MCF 10A (cell line): ENCODE measurements at places on chromosomes 6 and 20. TPM values are rescaled to one million over a fixed set of nuclear protein-coding genes. Genes with fewer than 3 reads are reported as not detected.

KIF6 gene
- 0.91 and 1.3 TPM in 2 replicates for total RNA-seq

ME1 gene
- 16.7 and 17.8 TPM in 2 replicates for total RNA-seq

C6orf58 gene
- not detected in 2 replicates for total RNA-seq

DNA sequence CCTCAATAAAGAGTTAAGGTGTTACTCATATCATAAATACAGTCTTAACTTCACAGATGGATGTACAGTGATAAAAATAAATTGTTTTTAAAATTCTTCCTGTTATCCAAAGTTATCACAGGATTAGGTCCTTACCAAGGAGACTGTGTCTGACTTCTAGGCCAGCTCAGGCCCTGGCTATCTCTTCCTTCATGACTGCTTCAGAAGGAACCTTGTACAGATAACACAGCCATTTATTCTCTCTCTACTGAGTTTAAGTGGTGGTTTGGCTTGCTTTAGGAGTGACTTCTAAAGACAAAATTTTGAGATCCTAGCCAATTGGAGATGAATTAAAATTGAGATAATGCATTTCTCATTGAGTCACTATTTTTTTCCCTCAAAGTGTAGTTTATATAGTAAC lies 40.8 kb upstream of the RNF182 start:
- H3K27me3 ChIP-seq: no peaks in the 10 kb centered on the region
- H3K4me3 ChIP-seq: no peak overlapping the region
- DNase-seq: no peak

- no peak for DNase-seq
- no peak overlapping the region for H3K27ac ChIP-seq
- H3K27me3 ChIP-seq: no peaks in the 10 kb centered on the region
- H3K4me3 ChIP-seq: no peak overlapping the region
- H3K4me1 ChIP-seq: peaks cover 5% of the 10 kb centered on the region
These were observed 160.8 kb downstream of the TBXT start for GRCh38 chr6:166006900-166007301.

USP49 gene
- 4.1 and 4.3 TPM in 2 replicates for total RNA-seq

GRCh38 chr6:116254297-116255056 lies 602 bp upstream of the TSPYL4 start:
- H3K27ac ChIP-seq: no peak overlapping the region
- DNase-seq: no peak
- H3K27me3 ChIP-seq: no peaks in the 10 kb centered on the region
- H3K4me3 ChIP-seq: no peak overlapping the region

CPNE5 gene
- total RNA-seq: not detected in 2 replicates

DNA sequence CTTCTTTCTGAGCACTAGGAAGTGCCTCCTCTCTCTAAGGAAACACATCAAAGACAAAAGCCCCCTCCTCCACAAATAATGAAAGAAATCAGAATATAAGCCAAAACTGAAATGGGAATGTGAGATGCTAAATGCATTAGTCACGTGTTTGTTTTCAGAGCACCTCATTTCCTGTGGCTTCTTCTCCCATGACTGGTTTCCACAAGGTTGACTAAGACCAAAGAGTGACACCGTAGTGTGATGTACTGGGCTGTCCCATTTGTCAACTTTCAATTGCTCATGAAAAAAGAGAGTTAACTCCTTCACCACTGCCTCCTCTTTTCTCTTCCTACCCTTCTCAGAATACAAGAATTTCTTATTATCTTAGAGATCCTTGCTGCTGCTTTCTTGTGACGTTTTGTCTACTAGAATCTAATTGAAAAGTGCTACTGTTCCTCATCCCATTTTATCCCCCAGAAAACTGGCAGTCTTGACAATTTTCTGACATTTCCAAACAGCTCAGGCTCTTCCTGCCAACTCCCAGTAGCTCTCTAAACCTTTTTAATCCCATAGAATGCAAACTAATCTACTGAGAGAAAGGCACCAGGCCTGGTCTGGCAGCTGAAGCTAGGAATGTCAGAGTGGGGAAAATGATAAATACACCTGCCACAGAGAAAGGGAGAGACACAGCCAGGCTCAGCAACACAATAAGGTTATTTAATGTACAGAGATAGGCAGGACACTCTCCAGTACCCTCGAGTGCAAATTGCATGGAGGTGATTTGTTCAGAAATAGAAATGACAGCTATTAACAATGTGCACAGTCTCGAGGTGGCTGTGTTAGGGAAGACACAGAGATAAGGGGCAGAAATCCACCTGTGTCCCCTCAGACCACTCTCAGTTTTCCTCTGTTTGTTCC lies 671.7 kb upstream of the NRSN1 start:
- DNase-seq: peak; percentile 16
- no peaks in the 10 kb centered on the region for H3K27me3 ChIP-seq
- no peaks in the 10 kb centered on the region for H3K36me3 ChIP-seq
- no peak overlapping the region for H3K4me3 ChIP-seq

DNA sequence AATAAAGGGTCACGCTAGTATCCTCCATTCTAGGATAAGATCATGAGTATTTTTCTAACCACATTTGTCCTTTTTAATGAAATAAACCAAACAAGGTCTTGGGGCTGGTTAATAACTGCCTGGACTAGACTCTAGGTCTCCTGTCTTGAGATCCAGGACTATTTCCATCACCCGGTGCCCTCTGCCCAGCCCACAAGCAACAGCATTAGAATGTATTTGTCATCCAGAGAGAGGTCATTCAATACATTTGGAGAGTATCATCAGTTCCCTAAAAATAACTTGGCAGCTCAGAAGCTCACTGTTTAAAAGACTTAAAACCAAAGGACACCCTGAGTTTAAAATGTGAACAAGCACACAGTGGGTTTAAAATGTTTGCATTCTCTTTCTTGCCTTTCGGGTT lies 4.4 kb upstream of the RBM24 start:
- DNase-seq: no peak
- no peaks in the 10 kb centered on the region for H3K27me3 ChIP-seq
- H3K4me1 ChIP-seq: peaks cover 16% of the 10 kb centered on the region

MAP7 gene
- 15.4 and 17.2 TPM in 2 replicates for total RNA-seq

GRCh38 chr6:125850361-125850760 lies 59.6 kb downstream of the NCOA7 start:
- H3K4me3 ChIP-seq: no peak overlapping the region
- peaks cover 8% of the 10 kb centered on the region for H3K4me1 ChIP-seq
- no peak for DNase-seq
- no peak overlapping the region for H3K27ac ChIP-seq
- peaks cover 13% of the 10 kb centered on the region for H3K36me3 ChIP-seq
- no peaks in the 10 kb centered on the region for H3K27me3 ChIP-seq

DNA sequence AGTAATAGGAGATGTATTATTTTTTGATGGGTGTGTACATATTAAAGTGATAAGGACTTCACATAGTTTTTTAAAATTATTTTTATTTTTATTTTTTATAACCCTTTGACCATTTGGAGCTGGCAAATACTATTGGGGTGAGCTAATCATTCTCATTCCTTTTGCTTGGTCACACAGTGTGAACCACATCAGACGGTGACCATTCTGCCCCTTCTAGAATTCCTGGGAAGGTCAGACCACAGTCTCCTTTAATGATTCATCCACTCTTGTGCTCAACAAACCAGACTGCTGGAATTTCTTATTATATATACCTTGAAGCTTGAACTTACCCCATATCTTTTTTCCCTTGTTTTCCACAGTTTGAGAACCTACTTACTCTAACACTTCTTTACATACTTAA lies 23.9 kb upstream of the PRL start:
- no peaks in the 10 kb centered on the region for H3K27me3 ChIP-seq
- peak; percentile 32 for DNase-seq
- no peaks in the 10 kb centered on the region for H3K4me1 ChIP-seq
- H3K36me3 ChIP-seq: no peaks in the 10 kb centered on the region
- H3K27ac ChIP-seq: no peak overlapping the region
